ENCODE measurements at places on chromosomes 16 and 17.

GRCh38 chr16:339680-340079 is 12.8 kb downstream of the AXIN1 start:
- DNase-seq = no peak

DNA sequence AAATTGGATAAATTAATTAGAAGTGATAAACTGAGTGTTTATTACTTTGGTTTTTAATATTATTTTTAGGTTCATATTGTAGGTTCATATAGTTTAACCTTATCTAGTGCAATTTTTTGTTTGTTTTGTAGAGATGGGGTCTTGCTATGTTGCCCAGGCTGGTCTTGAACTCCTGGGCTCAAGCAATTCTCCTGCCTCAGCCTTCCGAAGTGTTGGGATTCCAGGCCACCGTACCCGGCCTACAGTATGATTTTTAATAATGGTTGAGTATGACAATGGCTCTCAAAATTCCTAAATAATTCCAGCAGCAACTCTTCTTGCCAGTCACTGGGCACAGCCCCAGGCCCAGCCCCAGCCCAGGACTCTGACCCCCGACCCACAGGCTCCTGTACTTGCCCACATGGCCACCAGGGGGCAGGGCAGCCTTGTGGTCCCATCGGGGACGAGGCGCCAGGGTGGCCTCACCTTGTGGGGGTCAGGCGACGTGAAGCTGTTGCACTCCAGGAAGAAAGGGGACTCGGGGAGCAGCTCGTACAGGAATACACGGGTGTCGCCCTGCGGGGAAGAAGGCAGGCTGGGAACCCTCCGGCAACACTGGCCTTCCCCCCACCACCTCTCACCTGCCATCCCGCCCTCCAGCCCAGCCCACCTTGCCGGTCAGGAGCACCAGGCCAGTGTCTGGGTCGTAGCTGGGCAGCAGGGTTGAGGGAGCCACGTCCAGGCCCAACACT is 7.9 kb upstream of the PAM16 start:
- peak; percentile 80 for DNase-seq

DNA sequence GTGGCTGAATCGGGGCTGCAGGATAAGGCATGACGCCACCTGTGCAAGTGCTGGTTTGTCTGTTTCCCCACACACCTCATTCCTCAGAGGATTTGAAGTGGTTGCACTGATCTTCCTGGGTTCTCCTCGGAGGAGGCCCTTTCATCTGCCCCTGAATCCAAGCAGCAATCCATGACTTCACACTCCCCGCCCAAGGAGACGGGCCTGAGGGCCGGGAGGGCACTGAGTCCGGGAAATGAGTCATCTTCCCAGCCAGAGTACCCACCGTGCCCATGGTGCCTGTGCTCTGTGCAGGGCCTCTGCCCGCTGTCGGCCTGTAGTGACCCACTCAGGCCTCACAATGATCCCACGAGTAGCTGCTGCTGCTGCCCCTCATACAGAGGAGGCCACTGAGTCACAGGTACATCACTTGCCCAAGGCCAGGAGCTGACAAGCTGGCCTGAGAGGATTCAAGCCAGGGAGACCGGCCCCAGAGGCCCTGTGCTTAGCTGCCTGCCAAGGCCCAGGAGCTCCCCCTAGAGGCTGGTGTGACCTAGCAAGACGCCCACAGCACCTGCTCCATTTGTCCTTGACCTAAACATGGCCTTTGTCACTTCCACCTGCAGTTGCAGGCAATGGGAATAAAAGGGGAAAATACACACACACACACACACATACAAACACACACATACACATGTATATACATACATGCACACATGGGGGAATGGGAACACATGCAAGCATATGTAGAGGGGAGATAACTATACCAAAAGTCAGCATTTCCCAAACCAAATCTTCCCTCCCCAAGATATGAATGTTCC is 240.0 kb downstream of the C16orf95 start:
- peak; percentile 65 for DNase-seq

DNA sequence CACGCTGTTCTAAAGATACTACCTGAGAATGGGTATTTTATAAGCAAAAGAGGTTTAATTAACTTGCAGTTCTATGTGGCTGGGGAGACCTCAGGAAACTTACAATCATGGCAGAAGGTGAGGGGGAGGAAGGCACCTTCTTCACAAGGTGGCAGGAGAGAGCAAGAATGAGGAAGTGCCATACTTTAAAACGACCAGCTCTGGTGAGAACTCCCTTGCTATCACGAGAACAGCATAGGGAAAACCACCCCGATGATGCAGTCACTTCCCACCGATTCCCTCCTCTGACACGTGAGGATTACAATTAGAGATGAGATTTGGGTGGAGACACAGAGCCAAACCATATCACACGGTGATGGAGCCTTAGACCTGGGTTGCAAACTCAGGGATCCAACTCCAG is 317.5 kb upstream of the EEF2KMT start:
- DNase-seq = no peak

GRCh38 chr17:19270347-19270703 is 33.2 kb downstream of the EPN2 start:
- no peak for DNase-seq

DNA sequence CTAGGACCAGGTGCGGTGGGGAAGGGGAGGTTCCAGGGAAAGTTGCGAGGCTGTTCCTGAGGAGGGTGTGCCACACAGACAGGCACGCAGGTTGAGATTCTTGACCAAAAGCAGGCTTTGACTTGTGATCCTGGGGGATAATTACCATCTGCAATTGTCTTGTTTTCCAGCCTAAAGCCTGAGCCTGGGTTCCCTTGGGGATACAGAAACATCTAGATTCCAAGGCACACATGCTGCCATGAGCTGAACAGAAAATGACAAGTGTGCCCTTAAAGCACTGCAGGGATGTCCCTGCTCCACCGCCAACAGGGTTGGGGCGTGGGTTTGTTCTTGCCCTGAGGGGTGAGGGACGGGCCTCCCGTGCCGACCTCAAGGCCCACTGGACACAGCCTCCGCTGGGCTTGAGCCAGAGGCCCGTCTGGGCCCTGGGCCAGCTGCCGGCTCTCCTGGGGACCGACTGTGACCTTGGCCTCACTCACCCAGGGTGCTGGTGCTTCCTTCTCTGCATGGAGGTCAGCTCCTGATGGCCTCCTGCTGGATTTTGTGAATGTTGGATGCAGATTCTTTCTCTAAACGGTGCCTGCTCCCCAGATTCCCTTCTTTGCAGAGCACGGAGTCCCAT is 14.0 kb downstream of the CA5A start:
- peak; percentile 52 for DNase-seq

DNA sequence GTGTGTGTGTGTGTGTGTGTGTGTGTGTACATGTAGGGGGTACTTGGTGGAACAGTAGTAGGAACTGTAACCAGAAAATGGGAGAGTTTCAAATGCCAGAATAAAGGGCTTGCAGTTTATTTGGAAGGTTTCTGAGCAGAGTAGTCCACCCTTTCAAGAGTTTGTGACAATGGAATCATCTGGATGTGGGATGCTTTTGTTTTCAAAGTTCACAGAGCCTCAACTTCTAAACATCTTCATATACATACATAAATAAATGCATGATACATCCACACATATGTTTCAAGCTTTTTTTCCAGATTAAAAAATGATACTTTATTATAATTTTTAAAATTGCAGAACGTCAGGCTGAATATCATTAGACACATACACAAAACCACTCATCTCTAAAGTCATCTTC is 2.4 kb upstream of the PKD1L3 start:
- no peak for DNase-seq

DNA sequence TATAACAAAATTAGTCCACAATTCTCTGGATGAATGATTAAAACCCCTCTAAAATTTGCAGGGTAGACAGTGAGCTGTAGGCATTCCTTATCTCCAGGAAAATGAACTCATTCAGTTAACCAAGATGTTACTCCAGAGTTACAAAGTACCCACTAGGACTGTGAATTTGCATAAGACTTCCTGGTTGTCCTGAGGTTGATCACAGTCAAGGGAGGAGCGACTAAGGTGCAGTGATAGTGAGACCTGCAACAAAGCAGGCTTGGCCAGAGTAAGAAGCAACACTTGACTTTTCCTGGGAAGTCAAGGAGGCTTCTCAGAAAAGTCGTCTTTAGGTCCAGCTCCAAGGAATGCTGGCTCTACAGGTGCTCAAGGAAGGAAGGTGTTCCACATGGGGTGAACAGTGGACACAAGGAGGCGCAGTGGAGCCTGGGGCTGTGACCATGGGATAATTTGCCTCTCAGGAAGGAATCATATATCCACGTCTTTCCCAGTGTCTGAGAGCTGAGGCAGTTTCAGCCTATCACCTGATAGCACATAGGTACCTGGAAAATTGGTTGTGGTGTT is 821.1 kb upstream of the EEF2KMT start:
- DNase-seq = no peak

GRCh38 chr16:50553182-50553710 is 5.0 kb downstream of the NKD1 start:
- no peak for DNase-seq

DNA sequence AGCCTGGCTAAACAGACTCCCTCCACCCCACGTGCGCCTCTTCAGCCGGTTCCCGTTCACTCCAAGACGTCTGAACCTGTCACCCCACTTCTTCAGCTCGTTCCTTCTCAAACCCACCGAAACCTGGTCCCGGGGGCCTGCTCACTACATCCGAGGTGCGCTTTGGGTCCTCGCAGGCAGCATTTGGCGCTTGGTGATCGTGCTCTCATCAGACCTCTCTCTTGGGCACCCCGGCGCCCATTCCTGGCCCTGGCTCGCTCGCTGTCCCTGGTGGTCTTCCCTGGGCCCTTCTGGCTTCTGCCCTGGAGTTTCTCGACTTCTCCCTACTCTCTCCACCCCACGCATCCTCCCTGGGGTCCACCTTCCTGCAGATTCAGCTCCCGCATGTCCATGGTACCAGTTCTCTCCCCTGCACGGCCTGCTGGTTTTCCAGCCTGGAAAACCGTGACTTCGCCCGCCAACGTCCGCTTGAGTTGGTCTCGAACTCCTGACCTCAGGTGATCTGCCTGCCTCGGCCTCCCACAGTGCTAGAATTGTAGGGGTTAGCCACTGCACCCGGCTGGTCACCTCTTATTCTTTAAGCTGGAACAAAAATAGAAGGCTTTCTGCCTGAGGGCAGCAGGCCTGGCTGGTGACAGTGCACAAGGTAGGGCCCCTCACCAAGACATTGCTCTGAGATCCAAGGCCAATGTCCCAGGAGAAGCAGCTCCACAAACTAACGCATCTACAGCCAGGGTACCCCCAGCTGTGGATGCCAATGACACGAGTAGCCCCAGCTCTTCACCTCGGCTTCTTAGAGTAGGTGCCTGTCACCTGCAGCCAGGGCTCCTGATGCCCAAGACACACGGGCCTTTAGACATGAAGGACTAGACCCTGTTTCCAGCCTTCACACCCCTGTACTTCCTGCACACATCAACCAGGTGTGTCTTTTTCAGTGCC is 1.1 kb upstream of the MEAK7 start:
- DNase-seq = no peak

- no peak for DNase-seq
Observed at GRCh38 chr16:23293016-23293415, 9.1 kb upstream of the SCNN1B start.

DNA sequence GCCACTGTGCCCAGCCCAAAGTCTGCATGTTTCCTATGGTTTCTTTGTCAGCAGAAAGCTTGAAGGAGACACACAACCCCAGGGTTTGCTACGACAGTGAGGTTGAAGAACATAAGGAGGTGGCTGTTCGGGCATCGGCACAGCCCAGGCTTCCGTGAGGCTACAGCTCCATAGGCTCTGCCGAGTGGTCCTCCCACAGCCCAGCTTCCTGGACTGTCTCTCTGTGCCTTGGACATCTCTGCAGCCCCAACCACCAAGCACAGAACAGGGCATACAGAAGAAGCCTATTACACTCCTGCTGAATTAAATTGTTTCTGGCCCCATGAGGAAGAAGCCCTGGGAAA is 3.2 kb upstream of the HAP1 start:
- DNase-seq = no peak

- no peak for DNase-seq
Observed at GRCh38 chr16:68744744-68745280, 7.7 kb downstream of the CDH1 start.

- DNase-seq = no peak
Observed at GRCh38 chr17:69246726-69247375, 18.2 kb upstream of the ABCA10 start.

- DNase-seq = no peak
Observed at GRCh38 chr16:81505011-81505661, 60.5 kb downstream of the CMIP start.

- peak; percentile 63 for DNase-seq
Observed at GRCh38 chr16:68724797-68725196, 12.3 kb upstream of the CDH1 start.

DNA sequence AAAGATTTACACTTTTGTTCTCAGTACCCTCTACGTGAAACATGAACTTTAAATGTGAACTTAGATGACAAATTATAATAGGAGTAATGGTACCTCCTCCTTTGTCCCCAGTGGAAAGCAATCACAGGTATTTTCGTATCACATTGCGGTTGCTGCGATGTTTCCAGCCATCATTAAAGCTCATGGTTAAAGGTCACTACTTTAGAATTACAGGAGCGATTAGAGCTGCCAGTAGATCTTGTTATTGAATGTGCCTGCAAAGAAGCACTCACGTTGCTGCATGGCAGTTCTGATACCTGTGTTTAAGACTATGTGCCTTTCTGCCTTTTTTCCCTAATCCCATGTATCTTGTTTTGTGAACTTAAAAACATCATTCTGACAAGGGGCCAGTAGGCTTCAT is 301.0 kb downstream of the CPPED1 start:
- DNase-seq = no peak

GRCh38 chr17:8153957-8154607 is 1.9 kb upstream of the PER1 start:
- peak; percentile 98 for DNase-seq

DNA sequence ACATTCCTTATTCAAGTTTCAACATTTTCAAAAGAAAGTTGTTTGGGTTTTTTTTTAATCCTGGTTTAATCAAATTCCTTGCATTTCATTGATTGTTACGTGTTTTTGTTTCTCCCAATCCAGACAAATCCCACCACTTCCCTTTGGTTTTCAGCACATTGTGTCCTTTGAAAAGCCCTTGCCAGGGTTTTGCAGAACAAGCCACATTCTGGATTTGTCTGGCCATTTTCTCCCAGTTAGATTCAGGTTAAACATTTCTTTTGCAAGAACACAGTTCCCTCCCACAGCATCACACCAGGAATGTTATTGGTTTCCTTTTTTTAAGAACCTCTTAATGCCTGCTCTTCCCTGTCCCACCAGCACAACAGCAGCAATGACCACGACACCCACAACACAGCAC is 278.0 kb upstream of the SALL1 start:
- no peak for DNase-seq

DNA sequence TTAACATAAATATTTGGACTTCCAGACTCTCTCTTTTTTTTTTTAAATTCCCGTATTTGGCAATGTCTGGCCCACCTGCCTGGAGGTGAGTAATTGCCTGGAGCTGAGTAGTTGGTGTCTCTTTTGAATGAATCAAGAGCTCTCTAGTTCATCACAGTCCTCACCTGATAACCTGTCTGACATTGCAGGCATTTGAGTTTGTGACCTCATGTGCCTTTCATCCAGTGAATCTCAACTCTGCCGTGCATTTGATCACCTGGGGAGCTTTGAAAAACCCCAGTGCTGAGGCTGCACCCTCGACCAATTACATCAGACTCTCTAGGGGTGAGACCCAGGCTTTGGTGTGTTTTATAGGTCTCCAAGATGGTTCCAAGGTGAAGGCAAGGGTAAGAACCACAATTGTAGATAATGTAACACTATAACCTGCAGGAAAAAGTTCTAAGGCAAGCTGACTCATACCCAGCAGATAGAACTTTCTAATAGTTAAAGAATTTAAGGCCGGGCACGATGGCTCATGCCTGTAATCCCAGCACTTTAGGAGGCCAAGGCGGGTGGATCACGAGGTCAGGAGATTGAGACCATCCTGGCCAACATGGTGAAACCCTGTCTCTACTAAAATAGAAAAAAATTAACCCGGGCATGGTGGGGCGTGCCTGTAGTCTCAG is 24.5 kb upstream of the HS3ST2 start:
- DNase-seq = no peak

GRCh38 chr17:39568702-39569101 is 39.0 kb downstream of the NEUROD2 start:
- no peak for DNase-seq
